Inflammatory macrophage (primary cell): ENCODE measurements at places on chromosomes 12 and 14.

DNA sequence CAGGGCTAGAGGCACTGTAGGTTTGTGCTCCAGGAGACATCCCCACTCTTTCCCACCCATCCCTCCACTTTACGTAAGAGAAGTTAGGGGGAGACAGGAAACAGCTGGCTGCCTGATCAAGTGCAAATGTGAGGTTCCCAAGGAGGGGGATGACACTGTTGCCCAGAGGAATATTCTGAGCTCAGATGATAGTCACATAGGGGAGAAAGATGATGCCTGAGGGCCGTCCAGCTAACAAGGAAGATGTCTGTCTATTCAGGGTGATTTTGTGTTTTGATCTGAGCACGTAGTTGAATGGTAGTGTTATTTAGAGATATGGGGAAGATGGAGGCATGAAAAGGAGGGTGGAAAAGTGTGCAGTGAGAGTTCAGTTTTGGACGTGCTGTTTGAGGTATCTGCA lies 13.9 kb upstream of the GPRC5D start:
- no peak for DNase-seq

DNA sequence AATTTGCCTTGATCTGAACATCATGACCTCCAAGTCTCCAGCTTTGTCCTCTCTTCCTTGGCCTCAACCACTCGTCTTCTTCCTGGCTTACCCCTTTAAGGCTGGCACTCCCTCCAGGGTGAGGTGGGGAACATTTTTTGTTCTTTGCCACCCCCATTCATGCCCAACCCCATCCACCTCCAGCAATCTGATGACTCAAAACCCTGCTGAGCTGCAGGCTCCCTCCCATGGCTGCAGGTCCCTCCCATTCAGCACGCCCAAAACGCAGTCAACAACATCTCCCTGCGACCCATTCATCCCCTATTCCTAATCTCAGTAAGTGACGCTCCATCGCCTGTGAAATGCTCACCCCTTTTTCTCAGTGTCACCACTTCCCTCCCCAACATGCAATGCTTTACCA lies 138.8 kb upstream of the PRMT8 start:
- DNase-seq: no peak

GRCh38 chr14:58465421-58465820 lies 37.9 kb downstream of the KIAA0586 start:
- no peak for DNase-seq

DNA sequence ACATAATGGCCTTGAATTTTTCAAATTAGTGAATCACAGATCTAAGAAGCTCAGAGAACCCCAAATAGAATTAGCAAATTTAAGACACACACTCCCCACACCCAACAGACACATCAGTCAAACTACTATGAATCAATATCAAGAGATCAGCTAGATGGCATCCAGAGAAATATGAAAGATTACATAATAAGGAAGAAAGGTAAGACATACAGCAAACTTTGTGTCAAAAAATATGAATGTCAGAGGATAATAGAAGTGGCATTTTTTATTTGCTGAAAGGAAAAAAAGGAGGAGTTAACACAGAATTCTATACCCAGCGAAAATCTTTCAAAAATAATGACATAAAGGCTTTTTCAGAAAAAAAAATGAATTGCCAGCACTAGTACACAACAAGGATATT lies 110.5 kb upstream of the COCH start:
- DNase-seq: no peak
